ENCODE measurements at places on chromosomes 5 and 9. TPM values are rescaled to one million over a fixed set of nuclear protein-coding genes. Genes with fewer than 3 reads are reported as not detected.

The NR5A1 gene
- polyA plus RNA-seq, result not detected

The PCDHA9 gene
- polyA plus RNA-seq, result 0.12 TPM

The FKTN gene
- polyA plus RNA-seq, result 20.4 TPM

- no peak for DNase-seq
These were observed 595 bp downstream of the PDLIM7 start for GRCh38 chr5:177496727-177497291.

- no peak for DNase-seq
These were observed 13.6 kb upstream of the GM2A start for GRCh38 chr5:151239237-151239861.

DNA sequence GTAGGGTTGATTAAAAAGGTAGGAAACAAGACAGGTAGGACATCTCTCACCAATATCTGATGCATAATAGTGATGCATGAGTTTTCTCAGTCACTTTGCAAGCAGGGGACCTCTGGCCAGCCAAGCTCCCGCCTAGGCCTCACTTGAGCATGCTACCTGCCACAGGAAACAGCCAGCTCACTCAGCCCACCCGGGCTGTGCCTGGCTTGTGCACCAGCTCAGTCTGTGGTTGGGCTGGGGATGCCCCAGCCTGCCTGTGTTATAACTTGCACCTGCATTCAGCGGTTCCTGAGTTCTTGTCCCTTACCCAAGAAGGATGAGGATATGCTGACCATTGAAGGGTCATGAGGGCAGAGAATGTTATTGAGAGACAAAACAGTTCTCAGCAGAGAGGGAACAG is 172.8 kb upstream of the PLCXD3 start:
- DNase-seq, result no peak

The PLAC8L1 gene
- polyA plus RNA-seq, result 1.9 TPM

DNA sequence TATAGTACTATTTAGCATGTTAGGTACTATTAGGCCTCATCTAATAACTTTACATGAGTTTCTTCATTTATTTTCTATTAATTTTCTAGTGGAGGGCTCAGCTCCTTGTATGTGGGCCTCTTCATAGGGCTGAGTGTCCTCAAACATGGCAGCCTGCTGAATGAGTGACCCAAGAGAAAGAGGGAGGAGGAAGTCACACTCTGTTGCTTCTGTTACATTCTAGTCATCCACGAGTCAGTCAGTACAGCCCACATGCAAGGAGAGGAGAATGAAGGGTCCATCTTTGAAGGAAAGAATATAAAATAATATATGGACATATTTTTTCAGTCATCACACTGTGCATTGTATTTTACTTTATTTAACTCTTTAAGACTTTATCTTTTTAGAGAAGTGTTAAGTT is 66.6 kb upstream of the NR3C1 start:
- DNase-seq, result no peak

The CEL gene
- 5.4 TPM for polyA plus RNA-seq

- no peak for DNase-seq
These were observed 1931.0 kb upstream of the CDH6 start for GRCh38 chr5:29262339-29263123.

DNA sequence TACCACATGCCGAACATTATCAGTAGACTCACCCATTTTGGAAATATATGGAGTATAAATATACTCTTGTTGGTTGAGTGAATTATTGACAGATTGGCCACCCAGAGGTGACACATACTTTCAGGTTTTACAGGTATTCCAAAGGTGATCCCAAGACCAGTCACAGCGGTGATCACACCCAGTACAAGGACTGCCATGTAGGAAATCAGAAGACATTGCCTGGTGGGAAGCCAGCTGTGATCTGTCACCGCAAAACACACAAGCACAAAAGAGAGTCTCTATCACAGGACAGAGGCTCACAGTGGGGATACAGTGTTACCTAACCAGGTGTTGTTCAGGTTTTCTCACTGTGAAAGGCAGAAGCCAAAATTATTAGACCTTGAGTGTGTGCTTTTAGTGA is 15.8 kb downstream of the BTF3 start:
- DNase-seq, result no peak

DNA sequence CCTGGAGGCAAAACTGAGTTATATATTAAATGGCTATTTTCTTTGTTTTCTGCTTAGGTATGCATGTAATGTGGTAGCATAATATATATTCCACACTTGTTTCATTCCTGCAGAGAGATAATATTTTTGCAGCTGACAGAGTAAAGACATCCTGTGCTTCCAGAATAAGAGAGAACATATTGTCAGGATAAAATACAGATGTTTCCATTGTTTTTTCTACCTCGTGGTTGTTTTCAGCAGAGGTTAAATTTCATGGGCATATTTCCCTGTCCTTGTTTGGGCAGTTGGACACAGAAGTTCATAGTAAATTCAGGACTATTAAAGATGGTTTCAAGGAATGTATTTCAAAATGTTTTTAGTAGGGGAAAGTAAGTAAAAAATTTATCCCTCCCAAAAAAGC is 47.6 kb upstream of the MEGF10 start:
- DNase-seq, result no peak

The SLC36A3 gene
- polyA plus RNA-seq, result not detected

- no peak for DNase-seq
These were observed 601 bp downstream of the ERGIC1 start for GRCh38 chr5:172834415-172835289.

DNA sequence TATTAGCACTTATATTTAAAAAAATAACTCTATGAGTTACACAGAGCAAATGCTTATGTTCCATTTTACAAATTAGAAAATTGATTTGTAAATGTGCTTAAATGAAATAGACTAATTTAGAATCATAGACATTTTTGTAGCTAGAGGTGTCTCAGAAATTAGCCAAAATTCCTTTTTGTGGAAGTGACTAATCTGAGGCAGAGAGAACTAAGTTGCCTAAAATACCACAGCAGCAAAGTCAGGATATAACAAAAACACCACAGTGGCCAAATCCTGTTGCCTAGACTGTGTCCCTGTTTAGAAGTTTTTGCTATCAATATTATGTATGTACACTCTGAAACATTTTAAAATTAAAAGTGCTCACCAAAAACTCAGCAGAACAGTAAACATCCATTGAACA is 18.7 kb downstream of the ADAMTSL1 start:
- DNase-seq, result no peak

DNA sequence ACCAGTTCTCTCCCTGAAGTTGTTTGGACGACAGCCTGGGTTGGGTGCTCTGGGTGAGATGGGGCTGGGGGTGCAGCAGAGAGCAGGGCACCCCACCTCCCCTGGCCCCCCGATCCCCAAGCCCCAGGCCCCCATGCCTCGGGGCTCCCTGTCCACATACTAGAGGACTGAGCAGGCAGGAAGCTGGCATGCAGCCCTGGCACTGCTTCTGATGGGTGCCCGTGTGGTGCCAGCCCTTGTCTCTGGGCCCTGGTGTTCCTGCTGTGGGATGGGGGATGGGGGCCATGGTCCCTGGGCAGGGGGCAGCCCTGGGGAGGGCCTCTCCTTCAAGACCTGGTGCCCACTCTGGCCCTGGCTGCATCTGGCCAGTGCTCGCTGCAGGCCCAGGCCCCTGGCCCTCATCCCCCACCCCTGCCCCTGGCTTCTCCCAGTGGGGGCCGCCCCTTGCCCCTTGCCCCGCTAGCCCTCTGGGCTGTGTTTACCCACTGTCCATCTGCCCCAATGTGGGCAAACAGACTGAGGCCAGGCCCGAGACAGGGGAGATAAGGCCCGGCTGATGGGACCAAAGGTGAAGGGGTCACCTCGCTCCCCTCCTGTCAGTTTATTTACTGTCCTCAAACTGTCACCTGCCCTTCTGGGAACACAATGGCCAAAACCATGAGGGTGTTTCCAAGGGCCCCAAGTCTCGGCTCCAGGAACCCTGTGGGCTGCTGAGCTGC is 67.3 kb upstream of the RXRA start:
- DNase-seq, result no peak

DNA sequence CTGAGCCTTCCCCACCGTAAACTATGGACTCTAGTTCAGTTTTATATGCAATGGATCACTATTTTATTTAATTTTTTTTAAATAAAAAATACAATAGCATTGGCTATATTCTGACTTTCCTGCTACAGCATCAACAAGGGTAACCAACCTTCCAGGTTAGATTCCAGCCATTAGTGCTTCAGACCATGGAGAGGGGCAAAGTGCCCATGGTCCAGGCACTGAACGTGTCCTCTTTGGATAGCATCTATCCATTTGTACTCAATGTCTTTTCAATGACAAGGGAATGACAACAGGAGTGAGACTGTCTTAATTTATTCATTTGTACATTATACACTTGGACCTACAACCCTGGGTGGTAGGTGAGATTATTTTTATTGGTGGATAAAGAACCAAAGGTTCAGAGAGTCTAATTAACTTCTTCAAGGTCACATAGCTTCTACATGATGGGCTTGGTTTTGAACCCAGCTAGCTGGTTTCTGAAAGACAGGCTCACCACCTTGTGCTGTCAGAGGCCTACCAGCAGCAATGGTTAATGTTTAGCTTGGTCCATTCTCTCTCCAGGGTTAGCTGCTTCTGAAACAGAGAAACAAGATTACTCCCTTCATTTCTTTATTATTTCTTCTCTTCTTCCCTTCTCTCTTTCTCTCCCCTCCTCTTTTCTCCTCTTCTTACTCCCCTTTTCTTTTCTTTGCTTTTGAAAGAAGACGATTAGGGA is 11.5 kb downstream of the TMEM171 start:
- DNase-seq, result no peak

- DNase-seq, result no peak
These were observed 46.8 kb upstream of the IER5L start for GRCh38 chr9:129224618-129225489.

DNA sequence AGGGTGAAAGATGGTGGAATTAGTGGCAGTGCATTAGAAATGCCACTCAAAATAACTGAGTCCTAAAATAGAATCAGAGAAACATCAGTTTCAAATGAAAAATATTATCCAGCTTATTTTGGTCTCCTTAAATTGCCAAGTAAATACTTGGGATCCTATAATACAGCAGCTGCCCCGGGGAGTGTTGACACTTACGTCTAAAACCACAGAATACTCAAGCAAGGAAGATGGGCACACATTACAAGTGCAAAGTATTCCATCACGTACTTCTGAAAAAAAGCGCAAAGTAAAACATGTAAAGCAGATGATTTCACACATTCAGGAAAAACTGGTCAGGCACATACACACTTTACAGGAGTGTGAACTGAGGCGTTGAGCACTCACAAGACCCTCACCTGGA is 2.4 kb upstream of the ARHGEF37 start:
- no peak for DNase-seq

GRCh38 chr9:93343663-93344062 is 107.8 kb upstream of the FAM120A start:
- DNase-seq, result no peak

- no peak for DNase-seq
These were observed 714 bp downstream of the SEC24A start for GRCh38 chr5:134649163-134649835.

The PCDHGC3 gene
- polyA plus RNA-seq, result 126 TPM

- DNase-seq, result no peak
These were observed 24.7 kb upstream of the TNIP1 start for GRCh38 chr5:151105561-151105960.

DNA sequence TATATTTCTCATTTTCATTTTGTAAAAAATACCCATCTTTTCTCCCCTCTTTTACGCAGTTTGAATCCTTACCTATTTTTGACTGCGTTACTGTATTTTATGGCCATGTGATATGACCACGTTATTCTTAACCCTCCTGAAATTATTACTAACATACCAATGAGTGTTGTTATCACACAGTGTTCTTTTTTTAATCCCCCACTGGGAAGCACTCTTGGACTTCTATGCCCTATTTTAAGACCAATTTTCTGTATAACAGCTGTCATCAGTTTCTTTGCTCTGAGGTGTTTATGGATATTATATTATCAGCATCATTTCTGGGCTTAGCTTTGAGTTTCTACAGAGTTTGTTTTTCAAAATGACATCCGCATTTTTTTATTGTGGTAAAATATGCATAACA is 71.1 kb downstream of the CFAP95 start:
- DNase-seq, result no peak

- DNase-seq, result no peak
These were observed 794.5 kb downstream of the CDH12 start for GRCh38 chr5:22058620-22059019.

DNA sequence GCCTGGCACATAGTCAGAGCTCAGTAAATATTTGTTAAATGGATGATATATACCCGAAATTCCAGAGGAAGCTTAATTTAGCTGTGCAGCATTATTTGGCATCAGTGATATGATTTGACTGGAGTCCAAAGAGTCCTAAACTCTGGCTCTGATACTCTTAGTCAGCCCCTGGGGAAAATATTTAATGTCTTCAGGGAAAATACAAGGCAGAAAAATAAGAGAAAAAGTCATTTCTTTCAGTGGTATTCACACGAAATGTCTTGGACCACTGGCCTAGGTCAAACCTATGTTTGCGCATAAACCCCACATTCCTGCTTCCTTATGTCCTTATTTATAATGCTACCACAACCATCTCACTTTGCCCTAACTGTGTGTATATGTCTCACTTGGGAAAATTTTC is 23.8 kb downstream of the GLRA1 start:
- DNase-seq, result no peak

The SUSD3 gene
- polyA plus RNA-seq, result 10.3 TPM
